Posterior cingulate gyrus (tissue), 11 donors: ENCODE measurements at places on chromosomes 1 and 21.

DNA sequence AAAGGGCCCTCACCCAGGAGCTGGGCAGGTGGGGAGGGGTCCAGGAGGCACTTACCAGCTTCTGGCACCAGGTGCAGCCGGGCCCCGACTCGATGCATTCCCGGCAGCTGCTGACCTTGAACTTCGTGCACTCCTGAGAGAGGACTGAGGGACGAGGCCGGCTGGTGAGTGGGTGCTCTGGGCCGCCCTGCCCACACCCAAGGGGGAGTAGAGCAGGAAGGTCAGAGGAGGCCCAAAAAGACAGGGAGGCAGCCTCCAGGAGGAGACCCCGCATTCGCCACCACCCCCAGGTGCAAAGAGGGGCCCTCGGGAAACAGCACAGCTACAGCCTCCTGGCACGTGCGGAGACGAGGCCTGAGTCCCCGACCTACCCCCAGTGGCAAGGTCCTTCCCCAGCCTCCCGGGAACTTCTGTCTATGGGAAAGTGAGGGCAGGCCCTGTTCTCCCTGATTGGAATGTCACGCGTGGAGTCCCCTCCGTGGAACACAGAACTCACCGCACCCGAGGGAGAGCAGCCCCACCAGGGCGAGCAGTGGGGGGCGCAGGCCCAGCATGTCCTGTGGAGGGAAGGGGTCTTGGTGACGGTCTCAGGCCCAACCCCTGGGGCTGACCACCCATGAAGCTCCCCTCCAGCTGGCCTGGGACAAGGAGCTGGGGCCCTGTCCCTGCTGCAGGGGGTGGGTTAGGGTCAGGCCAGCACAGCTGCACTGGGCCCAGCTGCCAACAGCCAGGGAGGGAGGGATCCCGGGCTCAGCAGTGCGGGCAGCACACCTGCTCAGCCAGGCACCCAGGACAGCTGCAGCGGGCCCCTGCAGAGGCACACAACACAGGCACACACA is 10.3 kb downstream of the ITGB2 start:
- no peak for DNase-seq

- no peak for DNase-seq
Observed at GRCh38 chr1:244322791-244323521, 128.8 kb downstream of the ADSS2 start.

DNA sequence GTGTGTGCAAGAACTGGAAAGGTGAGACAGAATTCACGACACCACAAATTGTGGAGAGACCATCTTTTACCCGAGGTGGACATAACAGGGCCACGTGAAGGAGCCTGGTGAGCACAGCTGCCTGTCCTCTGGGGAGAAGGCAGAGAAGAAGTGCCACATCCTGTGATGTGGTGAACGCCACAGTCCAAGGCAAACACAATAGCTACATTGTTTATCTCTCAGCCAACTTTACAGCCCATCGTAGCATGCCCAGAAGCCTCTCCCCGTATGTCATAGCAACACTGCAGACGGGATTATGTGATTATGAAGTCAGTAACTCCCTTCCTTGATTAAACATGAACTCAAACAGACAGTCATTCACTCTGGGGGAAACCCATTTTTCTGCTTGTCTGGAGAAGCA is 612.2 kb downstream of the SMYD3 start:
- DNase-seq: no peak

GRCh38 chr1:39129514-39129913 is 75.0 kb upstream of the MACF1 start:
- no peak for DNase-seq

- DNase-seq: no peak
Observed at GRCh38 chr1:201266774-201267173, 16.5 kb upstream of the PKP1 start.

DNA sequence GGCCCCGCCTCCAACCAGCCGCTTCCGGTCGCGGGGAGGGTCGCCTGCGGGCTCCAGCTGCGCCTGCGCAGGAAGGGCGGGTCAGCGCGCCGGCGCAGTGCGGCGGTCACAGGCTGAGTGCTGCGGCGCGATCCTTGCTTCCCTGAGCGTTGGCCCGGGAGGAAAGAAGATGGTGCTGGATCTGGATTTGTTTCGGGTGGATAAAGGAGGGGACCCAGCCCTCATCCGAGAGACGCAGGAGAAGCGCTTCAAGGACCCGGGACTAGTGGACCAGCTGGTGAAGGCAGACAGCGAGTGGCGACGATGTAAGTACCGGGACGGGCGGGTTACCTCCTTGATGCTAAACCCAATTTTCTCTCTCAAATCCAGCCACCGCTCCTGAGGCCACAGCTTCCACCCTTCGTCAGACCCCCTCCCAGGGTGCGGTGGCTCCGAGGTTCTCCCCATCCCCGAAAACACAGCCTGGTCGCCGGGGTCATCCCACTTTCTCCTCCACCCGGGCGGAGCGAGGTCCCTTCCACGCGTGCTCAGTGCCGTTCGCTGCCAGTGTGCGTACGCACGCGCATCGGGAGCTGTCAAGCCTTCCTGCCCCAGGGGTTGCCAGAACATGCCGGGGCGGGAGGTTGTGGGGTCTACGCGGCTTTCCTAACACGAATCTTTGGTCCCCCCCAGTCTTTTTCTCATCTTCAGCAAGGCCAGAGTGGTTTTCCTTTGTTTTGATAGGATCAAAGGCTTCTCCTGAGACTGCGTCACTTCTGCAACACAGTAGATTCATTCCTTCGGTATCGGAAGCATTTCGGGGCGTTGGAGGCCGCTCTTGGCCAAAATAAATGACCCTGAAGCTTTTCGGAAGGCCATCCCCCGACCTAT is at the start of gene SARS1:
Gene SARS1 (plus strand): TSS at position 95 of the 870 bp plus-strand sequence. CDS start 75 bp downstream, at position 170.
- peak; percentile 96 for DNase-seq

DNA sequence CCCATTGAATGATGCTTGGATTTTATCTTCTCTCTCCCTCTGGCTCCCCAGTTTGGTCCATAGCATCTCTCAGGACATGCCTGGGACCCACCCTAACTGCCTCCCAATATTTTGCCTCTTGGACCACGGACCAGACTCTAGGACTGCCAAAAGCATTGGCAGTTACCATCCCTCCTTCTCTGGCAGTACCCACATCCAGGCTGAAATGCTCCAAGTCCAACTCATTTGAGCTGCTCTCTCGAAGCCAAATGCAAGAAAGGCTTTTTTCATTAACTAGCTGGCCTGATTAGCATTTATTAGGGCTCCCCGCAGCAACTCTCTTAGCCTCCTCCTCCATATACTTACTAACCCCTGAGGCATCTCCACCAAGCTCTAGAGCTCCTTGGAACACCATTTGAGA is 140.0 kb upstream of the GRIK3 start:
- DNase-seq: no peak

GRCh38 chr1:38213646-38214434 is 167.2 kb upstream of the POU3F1 start:
- DNase-seq: no peak

GRCh38 chr1:42886800-42887199 is 40.4 kb downstream of the ZNF691 start:
- no peak for DNase-seq

DNA sequence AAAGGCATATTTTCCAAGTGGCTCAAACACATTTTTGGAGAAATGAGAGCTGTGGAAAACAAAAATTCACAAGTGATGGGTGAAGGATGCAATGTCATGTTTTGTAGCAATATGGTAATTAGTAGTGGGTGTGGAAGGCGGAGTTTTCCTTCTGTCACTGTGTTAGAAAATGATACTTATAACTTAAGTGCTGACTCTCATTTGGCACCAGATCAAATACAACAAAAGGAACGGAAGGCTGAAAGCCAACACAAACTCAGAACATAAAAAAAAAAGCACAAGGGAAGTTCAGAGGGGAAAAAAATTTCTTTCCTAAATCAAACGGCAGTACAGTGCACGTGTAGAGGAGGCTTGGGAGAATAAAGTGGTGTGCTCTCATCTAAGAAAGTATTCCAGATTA is at the start of gene TNFSF18:
Gene TNFSF18 (minus strand): TSS at position 77 of the 400 bp plus-strand sequence. CDS start 45 bp downstream, at position 32.
- DNase-seq: no peak

GRCh38 chr1:159918352-159919200 is 6.7 kb downstream of the TAGLN2 start:
- no peak for DNase-seq

GRCh38 chr1:56707379-56707778 is 62.3 kb downstream of the PRKAA2 start:
- no peak for DNase-seq

GRCh38 chr1:166705376-166706289 is 133.6 kb upstream of the POGK start:
- DNase-seq: no peak

DNA sequence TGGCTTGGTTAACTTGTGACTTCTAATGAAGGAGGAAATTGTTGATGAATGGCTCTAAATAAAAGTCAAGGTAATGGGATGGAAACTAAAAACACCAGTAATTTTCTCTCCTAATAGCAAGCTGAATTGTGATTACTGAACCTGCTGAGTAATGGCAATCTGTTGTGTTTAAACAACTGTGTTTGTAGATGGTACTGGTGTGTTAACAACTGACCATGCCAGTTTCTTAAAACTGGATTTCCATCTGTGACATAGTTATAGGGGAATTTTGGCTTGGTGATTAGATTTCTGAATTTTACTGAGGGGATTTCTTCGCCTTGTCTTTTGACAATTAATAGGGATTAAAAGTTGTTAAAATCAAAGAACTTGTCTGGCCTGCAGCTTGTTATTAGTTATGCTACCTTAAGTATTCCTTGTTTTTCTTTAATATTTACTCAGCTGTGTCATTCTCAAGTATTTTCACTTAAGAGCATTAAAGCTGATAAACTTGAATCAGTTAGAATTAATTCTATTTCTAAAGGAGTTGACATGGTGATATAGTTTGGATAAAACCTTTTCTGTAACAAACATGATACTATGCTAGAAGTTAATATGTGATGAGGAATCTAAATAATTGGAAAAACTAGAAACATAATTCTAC is 7.9 kb upstream of the ERO1B start:
- DNase-seq: no peak

GRCh38 chr1:25729790-25730644 is 70.0 kb upstream of the SELENON start:
- no peak for DNase-seq

DNA sequence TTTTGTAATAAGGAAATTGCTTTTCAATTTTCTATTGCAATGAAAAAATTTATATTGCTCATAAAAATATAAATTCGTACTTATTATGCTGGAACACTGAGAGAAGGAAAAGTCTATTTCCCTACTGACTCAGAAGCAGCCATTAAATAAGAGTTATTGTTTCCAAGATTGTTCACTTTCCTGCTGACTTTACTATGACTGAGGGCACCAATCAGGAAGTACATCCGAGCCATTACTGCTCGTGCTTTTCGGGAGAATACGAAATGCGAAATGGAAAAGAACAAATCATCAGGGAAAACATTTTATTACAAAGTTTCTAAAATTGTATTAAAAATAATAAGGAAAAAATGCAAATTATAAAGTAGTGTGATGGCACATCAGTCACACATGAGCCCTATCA is 204.8 kb downstream of the AKT3 start:
- no peak for DNase-seq

- DNase-seq: no peak
Observed at GRCh38 chr1:3197781-3198316, 128.8 kb downstream of the PRDM16 start.

DNA sequence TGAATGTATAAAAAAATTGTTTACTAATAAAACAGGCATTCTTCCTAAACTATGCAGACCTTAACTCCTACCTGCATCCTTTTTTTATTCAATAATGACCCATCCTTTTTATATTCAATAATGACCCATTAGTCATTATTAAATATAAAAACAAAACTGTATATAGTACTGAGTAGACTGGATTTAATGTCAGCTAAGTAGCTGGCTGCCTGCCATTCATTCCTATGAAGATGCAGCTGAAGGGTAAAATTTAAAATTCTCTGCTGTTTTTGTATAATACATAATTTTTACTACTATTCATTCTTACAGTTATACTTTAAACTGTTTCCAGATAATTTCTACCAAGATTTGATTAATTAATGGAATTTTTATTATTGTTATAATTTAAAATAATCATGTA is 79.3 kb downstream of the DENND1B start:
- DNase-seq: no peak

GRCh38 chr1:54356680-54357147 is 49.5 kb downstream of the SSBP3 start:
- no peak for DNase-seq

- no peak for DNase-seq
Observed at GRCh38 chr1:178941261-178941689, 70.4 kb upstream of the ANGPTL1 start.

- no peak for DNase-seq
Observed at GRCh38 chr1:22662318-22662717, 9.3 kb downstream of the C1QB start.

DNA sequence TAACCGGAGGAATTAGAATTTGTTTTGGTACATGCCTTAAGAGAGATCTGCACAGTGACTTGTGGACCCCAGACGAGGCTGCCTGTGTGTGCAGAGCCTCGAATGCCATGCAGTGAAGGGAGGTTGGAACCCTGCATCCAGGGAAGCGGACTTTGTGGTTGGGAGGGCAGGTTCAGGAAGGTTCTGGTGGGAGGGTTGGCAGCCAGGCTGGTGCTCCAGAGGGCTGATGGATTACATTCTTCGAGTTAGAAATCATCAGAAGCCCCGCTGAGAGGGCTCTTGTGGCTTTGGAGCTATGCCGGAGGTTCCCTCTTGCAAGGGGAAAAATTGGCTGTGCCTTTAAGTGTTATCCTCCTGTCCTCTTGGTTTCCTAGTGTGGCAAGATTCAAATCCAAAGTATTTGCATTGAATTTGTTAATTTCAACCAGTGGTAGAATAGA is 21.1 kb downstream of the ROR1 start:
- DNase-seq: no peak

DNA sequence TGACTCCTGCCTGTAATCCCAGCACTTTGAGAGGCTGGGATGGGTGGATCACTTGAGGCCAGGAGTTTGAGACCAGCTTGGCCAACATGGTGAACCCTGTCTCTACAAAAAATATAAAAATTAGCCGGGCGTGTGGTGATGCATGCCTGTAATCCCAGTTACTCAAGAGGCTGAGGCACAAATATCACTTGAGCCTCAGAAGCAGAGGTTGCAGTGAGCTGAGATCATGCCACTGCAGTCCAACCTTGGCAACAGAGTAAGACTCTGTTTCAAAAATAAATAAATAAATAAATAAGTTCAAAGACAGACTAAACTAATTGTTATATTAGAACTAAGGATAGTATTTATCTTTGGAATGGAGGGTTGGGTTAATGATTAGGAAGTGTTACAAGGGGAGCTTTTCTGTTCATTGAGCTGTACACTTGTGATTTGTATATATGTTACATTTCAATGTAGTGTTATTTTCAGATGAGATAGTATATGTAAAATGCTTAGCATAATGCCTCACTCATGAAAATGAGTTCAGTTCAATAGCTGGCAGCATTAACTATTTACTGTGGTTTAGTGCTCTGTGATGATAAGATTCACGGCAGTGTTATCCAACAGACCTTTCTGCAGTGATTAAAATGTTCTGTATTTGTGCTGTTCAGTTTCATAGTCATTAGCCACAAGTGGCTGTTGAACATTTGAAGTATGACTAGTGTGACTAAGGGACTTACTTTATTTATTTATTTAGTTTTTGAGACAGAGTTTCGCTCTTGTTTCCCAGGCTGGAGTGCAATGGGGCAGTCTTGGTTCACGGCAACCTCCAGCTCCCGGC is 47.7 kb downstream of the OSBPL9 start:
- no peak for DNase-seq

DNA sequence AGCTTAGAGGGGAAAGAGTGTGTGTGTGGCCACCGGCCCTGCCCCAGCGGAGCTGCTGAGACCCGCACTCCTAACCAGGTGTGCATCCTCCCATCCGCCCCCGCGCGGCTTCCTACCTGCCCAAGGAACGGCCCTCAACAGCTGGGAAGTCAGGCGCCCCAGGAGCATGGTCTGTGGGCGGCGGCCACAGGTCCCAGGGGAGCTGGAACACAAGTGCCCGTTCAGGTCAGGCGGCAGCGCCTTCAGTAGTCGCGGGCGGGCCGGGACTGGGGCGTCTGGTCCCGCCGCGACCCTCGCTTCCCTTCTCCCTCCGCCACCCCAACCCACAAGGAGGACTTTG is 448 bp downstream of the AURKAIP1 start:
- no peak for DNase-seq
